Epithelial cell of proximal tubule (primary cell): ENCODE measurements at places on chromosomes 12 and 14.

DNA sequence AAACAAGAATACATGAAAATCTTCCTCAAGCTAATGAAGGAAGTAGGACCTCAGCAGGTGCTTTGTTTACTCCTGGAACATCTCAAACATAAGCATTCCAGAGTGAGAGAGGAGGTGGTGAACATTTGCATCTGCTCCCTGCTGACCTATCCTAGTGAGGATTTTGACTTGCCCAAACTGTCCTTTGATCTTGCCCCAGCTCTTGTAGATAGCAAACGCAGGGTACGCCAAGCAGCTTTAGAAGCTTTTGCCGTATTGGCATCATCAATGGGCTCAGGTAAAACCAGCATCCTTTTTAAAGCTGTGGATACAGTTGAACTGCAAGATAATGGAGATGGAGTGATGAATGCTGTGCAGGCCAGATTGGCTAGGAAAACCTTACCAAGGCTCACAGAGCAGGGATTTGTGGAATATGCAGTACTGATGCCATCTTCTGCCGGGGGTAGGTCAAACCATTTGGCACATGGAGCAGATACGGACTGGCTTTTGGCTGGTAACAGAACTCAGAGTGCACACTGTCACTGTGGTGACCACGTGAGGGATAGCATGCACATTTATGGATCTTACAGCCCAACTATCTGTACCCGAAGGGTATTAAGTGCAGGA, 1.9 kb downstream of the TOGARAM1 start:
- no peak for DNase-seq

- no peak for DNase-seq
Measured at GRCh38 chr12:111978545-111978944, 34.4 kb downstream of the TMEM116 start.

- no peak for DNase-seq
Measured at GRCh38 chr12:25767606-25768005, 190.9 kb upstream of the RASSF8 start.

- DNase-seq: no peak
Measured at GRCh38 chr14:87934185-87934584, 58.8 kb downstream of the GALC start.

- no peak for DNase-seq
Measured at GRCh38 chr12:77992760-77993159, 162.1 kb downstream of the NAV3 start.

DNA sequence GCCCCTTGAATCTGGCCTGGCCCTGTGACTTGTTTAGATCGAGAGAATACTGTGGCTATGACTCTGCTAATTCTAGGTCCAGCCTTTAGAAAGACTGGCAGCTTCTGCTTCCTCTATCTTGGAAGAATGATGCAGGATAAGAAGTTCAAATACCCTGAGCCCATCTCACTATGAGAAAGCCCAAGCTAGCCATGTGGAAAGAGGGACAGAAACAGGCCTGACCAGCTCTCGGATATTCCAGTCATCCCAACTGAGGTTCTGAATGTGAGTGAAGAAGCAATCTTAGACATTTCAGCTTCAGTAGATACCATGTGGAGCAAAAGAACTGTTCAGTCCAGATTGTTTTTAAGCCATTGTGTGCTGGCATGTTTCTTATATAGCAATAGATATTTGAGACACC, 17.3 kb upstream of the KRR1 start:
- no peak for DNase-seq

DNA sequence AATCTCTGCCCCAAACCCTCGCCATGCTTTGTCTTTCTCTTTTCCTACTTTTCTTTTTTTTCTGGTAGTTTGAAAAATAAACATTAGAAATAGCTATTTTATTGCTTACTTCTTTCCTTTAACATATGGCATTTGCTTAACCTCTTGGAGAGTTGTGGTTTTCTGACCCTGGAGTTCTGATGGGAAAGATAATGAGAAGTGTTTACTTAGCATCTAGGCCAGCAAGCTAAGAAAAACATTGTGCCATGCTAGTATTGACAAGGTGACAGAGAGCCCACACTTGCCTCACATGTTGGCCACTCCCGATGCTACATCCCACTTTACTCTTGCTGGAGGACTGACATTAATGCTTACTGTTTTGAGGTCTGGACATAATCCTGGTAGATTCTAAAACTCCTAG, 886.2 kb downstream of the DIO2 start:
- no peak for DNase-seq

DNA sequence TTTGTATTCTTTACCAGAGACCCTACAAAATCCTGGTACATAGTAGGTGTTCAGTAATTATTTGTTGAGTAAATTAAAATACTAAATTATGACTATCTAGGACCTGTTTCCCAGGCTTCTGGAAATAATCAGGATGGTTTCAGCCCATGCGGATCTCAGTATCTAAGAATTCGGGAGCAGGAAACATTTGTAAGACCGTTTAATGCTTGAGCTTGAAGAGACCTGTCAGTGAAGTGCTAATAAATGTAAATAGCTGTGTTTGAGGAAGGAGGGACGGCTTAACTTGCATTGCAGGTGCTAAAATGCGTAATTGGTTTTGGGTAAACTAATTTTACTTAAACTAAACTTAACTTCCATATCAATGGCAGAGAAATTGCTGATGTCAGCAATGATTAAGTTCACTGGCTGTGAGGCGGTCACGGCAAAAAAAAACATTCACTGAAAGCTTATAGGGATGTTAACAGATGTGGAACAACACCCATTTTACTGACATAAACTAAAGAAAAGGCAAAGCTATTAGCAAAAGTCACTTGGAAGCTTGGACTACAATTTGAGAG, 28.6 kb upstream of the AEBP2 start:
- DNase-seq: no peak

- DNase-seq: no peak
Measured at GRCh38 chr12:2980630-2981029, 21.4 kb downstream of the TEAD4 start.

GRCh38 chr12:108340037-108340436, 926 bp upstream of the CMKLR1 start:
- DNase-seq: no peak
